ENCODE measurements at places on chromosomes 16 and 17.

DNA sequence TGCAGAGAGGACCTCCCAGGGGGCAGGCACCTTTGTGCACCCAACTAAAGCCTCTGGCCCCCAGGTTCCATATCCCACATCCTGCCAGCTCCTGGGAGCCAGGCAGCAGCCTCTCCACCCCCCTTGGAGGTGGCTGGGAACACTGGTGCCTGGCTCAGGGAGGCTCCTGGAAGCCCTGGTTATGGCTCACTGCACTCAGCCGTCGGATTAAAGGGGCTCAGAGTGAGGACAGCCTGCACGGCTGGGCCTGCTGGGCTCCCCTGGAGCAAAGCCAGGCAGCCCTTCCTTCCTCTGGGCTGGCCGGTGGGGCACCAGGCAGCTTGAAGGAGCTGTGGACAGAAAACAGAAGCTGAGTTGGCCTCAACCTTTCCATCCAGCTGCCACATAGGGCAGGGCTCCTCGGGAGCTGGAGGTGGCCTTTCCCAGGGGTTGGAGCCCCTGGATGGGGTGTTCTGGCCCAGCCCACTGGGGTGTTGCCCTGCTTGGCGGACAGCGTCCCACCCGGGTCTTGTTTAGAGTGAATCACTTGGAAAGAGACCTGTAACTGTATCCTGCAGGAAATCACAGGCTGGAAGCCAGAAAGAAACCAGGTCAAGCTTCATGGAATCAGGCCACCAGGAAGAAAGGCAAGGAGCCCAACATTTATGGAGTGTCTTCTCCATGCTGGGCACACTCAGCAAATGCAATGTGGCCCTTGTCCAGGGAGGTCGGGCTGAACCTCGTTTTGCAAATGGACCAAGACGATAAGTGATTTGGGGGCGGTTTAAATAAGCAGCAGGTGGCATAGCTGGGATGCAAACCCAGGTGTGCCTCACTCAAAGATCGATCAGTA, 253.3 kb downstream of the SOX9 start:
- DNase-seq: no peak

DNA sequence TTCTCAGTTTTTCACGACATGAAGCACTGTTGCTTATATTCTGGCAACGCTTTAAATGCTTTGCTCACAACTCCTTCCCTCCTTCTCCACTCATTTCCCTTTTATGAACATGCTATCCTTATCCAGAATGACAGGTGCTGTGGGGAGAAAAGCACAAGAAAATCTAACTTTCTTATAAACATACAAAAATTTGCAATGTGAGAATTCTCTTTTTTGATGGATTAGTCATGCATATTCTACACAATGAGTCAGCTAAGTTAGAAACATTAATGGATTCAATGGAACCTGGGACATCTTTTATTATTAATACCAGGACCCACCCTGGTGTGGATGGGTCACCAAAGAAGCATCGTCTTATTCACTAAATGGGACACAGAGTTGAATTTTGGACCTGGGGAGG, 234.6 kb upstream of the CDH5 start:
- DNase-seq: no peak

GRCh38 chr16:4654964-4655590, 30.5 kb downstream of the MGRN1 start:
- DNase-seq: no peak

GRCh38 chr17:55764610-55765009, 13.8 kb downstream of the PCTP start:
- no peak for DNase-seq

DNA sequence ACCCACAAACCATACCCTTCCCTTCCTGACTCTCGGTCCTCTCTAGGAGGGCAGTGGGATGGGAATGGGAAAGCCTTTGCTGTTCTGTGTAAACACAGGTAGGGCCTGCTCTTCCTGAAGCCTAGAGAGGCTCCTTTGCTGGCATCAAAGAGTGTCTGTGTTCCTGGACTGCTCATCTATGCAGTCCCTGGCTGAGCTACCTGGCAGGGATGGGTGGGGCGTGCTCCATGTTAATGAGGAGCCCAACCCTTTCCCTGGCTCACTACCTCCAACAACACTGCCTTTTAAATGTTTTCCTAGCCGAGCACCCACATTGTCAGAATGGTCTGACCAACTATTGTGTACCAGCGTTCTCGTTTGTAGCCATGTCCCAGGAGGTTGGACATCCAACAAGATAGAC, 26.6 kb upstream of the NAGLU start:
- no peak for DNase-seq

DNA sequence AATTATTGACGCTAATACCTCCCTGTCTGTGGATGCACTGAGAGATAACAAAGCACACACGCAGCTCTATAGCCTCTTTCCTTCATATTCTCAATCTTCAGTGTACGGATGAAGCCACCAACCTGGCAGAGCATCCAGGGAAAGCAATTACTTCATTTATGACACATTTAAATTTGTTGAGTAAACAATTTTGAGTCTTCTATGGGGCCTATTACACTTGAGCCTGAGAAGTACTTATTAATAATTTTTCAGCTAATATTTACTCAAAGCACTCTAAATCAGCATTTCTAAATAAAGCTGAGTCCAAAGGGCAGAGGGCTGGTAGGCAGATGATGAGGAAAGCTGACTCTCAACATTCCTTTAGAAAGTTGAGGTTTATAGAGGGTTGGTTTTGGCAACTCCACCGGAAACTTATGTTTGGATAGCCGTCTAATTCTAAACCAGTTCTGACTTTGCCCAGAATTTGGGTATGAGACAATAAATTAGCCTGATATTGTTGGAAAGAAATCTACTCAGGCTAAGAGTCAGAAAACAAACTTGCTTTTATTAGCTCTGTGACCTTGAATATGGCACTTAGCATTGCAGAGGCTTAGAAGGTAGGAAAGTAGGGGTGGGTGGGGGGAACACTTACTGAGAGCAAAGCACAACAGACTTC, 643.5 kb downstream of the CDH11 start:
- no peak for DNase-seq

- DNase-seq: no peak
Measured at GRCh38 chr16:49116873-49117272, 164.8 kb downstream of the CBLN1 start.

DNA sequence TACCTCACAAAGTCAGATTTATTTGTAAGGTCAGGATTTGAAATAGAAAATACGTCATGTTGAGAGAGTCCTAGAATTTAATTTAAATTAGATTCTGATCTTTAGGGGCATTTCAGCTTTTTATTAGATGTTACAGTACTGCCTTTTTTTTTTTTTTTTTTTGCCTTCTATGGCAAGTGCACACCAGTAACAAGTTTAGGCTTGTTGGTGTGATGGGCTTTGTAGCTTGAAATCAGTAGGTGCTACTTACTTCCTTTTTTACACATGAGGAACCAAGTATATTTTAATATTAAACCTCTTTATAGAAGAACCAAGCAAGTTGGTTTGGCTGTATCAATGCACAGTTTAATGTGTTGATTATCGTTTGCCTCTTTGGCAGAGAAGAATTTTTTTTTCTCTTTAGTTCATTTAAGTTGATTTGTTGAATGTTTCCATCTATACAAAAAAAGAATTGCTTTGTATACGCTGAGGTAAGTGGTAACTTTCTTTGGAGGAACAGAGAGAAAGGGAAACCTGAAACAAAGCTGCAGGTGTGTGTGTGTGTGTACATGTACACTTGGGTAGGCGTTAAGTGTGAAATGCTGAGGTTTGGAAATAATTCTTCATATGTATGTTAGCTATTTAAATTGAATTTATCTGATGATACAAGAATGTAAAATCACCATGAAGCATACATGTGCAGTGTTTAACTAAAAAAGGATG, 15.7 kb downstream of the RBL2 start:
- no peak for DNase-seq

DNA sequence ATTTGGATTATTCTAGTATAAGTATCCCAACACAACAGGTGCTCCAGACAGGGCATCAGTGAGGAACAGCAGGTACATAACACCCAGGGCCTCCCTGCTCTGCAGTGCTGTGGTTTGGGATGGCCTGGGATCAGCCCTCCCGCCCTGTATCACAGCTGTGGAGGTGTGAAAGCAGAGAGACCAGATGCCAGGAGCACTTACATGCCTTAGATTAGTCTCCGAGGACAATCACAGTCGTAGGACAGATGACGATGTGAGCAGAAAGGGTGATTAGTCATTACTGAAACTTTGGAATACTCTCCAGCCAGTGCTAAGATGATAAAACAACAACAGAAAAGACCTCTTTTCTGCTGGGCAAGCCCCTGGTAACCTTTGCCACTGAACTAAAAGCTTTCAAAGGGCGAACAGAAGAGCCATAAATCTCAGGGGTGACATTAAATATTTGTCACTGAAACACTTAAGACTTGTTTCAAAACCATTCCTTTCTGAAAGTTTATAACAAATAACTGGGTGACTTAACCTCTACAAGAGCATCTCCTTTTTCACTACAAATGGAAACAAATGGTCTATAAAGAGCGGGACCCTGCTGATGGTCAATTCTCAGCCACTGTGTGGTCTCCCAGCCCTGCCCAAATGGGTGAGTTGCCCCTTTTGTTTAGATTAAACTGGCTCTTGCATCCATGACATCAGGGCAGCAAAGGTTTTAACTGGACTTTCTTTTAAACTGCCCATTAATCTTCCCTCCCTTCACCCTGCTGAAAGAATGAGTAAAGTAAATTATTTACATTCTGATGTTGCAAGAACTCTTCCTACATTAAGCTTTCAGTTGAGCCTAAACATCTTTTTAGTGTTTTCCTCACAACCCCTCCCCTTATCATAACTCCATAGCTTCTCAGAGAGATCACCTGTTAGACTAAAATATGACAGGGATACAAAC, 183.1 kb upstream of the COX10 start:
- DNase-seq: no peak

- no peak for DNase-seq
Measured at GRCh38 chr17:27386206-27387075, 69.8 kb upstream of the KSR1 start.

GRCh38 chr16:4060009-4060408, 56.2 kb downstream of the ADCY9 start:
- DNase-seq: no peak

GRCh38 chr16:22926105-22926751, 112.3 kb downstream of the HS3ST2 start:
- DNase-seq: no peak

DNA sequence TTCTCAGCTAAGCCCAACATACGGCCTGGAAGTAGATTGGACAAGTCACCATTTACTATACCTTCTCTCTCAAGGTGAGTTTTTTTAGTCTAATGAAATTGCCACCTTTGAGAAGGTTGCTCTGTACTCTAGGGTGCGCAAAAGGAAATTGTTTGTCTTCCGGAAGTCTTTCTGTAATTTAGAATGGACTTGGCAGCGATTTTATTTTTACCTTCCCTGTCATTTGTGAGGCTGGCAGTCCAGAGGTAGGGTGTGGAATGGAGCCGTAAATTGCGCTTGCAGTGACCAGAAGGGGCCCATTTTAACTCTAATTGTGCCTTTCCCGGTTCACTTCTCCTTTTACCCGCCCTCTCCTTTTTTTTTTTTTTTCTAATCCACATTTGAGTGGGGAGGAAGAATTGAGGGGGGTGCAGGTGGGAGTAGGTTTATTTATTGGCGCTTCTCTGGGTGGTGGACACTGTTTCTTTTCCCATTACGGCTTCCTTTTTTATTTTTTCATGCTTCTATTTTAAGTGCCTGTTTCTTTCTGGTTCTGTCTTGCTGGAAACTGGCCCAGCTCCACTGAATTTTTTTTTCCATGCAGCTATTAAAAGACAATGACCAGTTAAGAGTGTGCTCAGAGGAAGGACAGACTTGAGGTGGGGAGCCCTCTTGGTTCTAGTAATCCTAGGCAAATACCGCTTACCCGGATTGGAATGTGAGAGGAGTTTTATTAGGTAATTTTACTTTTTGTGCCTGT, 89.7 kb upstream of the CLEC18A start:
- no peak for DNase-seq

- no peak for DNase-seq
Measured at GRCh38 chr17:72608436-72608835, 484.1 kb downstream of the SLC39A11 start.

DNA sequence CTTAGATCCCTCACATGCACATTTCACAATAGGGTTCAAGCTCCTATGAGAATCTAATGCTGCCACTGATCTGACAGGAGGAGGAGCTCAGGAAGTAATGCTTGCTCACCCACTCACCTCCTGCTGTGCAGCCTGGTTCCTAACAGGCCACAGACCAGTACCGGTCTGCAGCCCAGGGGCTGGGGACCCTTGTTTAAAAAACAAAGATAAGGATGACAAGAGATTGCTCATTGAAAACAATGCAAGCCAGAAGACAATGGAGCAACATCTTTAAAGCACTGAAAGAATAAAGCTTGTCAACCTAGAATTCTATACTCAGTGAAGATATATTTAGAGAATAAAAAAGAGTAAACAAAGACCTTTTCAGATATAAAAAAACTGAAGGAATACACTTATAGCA, 22.8 kb upstream of the FA2H start:
- no peak for DNase-seq

- DNase-seq: no peak
Measured at GRCh38 chr17:17837966-17838962, 1.5 kb upstream of the SREBF1 start.

DNA sequence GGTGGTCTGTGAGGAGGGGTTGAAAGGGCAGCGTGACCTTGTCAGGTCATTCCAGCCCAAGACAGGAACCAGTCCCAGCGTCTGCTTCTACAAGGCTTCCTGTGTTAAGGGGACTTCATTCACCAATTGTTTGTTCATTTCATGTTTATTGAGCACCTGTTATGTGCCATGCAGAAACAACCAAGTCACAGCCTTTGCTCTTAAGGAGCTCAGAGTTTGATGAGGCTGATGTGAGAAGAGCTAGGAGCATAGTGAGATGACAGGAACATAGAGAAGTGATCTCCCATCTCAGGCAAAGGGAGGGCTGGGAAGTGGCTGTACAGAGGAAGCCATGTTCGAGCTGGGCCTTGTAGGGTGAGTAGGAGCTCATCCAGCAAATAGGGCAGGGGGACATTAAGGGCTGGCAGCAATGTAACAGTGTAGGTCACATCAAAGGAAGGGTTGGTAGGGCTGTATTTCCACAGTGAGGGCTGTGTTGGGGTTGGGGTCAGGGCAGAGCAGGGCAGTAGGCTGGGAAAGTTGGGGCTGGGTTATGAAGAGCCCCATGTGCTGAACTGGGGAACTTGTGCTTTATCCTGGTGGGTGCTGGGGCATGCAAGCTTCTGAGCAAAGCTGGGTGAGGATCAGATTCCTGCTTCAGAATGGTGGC, 79.8 kb downstream of the ARHGAP23 start:
- DNase-seq: no peak

GRCh38 chr16:80739523-80739922, 64.9 kb downstream of the CDYL2 start:
- DNase-seq: no peak

GRCh38 chr17:36475346-36475970, 11.0 kb upstream of the ZNHIT3 start:
- no peak for DNase-seq

Data from activated naive CD8-positive, alpha-beta T cell treated with anti-CD3 and anti-CD28 coated beads, Interleukin-2, amount 10 ng/mL, durations not matched to agents 7 days and 5 days (primary cell).